Karpas-422 (cell line): ENCODE measurements at places on chromosomes 13 and 19. TPM values are rescaled to one million over a fixed set of nuclear protein-coding genes. Genes with fewer than 3 reads are reported as not detected.

Gene OVOL3
- 1.6 and 3.1 TPM in 2 replicates for total RNA-seq

Gene ERFL
- total RNA-seq, result 3.8 and 5.5 TPM in 2 replicates

Gene FFAR3
- not detected in 2 replicates for total RNA-seq

Gene DHX34
- total RNA-seq, result 17.4 and 41.5 TPM in 2 replicates

Gene FGF9
- 0.11 and 2.9 TPM in 2 replicates for total RNA-seq

Gene SCAF1
- total RNA-seq, result 8.3 and 19.6 TPM in 2 replicates

Gene VAV1
- 46.0 and 85.2 TPM in 2 replicates for total RNA-seq

Gene TMPRSS9
- not detected in 2 replicates for total RNA-seq

Gene CDK8
- total RNA-seq, result 8.5 and 12.8 TPM in 2 replicates

Gene CNN1
- not detected in 2 replicates for total RNA-seq

Gene LYPD3
- total RNA-seq, result not detected in 2 replicates

Gene RXFP2
- total RNA-seq, result not detected in 2 replicates

Gene FBXO27
- not detected in 2 replicates for total RNA-seq

Gene REEP6
- 1.3 and 1.5 TPM in 2 replicates for total RNA-seq

Gene HIPK4
- not detected in 2 replicates for total RNA-seq

Gene IZUMO2
- not detected in 2 replicates for total RNA-seq

Gene GPR4
- total RNA-seq, result 0.26 and 0.83 TPM in 2 replicates

Gene RFPL4AL1
- total RNA-seq, result not detected in 2 replicates

Gene SAE1
- total RNA-seq, result 47.5 and 83.0 TPM in 2 replicates

Gene ZNF564
- total RNA-seq, result 7.3 and 9.4 TPM in 2 replicates

Gene ONECUT3
- total RNA-seq, result not detected in 2 replicates

Gene CACNG7
- not detected in 2 replicates for total RNA-seq

Gene CCDC70
- total RNA-seq, result not detected in 2 replicates

Gene KCTD12
- 1.0 and 1.7 TPM in 2 replicates for total RNA-seq

Gene NOVA2
- total RNA-seq, result 0.07 TPM in 1 of 2 replicates, not detected in the other

Gene KIR3DL1
- not detected in 2 replicates for total RNA-seq

Gene PRTN3
- total RNA-seq, result not detected in 2 replicates

Gene IL27RA
- total RNA-seq, result 0.67 and 1.9 TPM in 2 replicates

Gene THSD8
- 9.0 TPM in 1 of 2 replicates, not detected in the other for total RNA-seq

Gene CBY2
- total RNA-seq, result not detected in 2 replicates

Gene OR4F17
- not detected in 2 replicates for total RNA-seq

Gene KIR2DL4
- not detected in 2 replicates for total RNA-seq

Gene SMIM44
- total RNA-seq, result not detected in 2 replicates

Gene KIR3DL2
- total RNA-seq, result not detected in 2 replicates

Gene TNFSF9
- 10.3 and 14.5 TPM in 2 replicates for total RNA-seq
